ENCODE measurements at places on chromosomes 3 and 15.

DNA sequence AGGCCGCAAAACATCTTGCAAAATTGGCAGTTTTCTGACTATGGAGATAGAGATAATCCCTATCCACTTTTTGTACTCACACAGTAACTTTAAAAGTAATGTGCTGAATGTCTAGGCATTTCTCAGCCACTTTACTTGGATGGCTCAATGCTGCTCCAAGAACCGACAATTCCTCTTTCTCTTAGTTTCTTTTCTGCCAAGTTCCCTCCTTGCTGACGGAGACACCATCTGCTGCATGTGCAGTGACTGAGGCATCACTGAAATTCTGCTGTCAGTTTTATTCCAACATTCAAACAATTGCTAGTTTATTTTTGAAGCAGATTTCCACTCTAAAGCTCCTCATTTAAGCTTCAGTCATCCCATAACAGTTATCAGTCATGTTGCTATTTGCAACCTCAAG lies 116.0 kb upstream of the RBMS3 start:
- DNase-seq: no peak

DNA sequence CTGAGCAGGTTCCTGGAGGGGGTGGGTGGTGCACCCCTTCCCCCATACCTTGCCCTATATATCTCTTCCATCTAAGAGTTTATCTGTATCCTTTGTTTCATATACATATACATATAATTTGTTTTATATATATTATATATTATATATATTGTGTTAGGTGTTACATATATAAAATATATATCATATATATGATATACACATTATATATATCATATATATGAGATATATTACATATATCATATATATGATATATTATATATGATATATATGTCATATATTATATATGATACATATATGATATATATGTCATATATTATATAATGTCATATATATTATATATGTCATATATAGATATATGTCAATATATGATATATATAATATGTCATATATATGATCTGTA lies 31.1 kb downstream of the EXD1 start:
- no peak for DNase-seq

- DNase-seq: no peak
Observed at GRCh38 chr3:62167566-62168262, 205.6 kb downstream of the FEZF2 start.

DNA sequence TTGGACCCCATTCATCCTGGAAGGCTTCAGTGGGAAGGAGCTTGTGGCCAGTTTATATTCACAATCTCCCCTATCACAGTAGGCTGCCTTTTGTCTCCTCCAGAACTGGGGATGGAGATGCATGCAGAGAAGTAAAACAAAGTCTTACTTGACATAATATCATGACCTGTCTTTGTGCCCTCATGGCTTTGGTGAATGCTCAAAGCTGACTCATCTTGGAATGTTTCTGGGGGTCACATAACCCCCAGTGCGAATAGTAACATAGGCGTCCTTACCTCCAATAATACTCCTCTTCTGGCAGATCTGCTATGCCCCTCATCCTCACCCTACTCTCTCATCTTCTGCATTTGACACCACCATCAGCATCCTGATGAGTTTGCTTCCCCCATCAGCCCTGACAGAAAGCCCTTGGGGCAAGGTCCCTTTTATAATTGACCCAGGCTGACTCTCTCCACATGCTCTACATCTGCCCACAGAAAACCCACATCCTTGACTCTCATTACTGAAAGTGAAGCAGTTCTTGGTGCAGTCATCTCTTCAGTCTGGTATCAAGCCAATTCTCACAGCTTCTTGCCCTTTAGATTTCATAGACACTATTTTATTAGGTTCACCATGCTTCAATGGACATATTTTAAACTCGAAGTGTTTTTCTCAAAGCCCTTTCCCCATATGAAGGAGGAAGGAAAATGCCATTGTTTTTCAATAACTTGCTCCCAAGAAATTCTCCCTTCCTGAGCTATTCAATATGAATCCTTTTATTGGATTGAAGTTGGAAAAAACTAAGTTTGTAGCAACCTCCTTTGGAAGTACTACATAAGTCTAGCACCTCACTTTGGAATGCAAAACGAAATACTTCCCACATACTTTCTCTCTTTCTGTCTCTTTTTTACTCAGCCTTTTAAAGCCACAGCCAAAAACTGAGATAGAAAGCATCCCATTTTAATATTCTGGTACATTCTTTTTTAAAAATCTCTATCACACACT lies 36.6 kb downstream of the OSTN start:
- peak; percentile 71 for DNase-seq

GRCh38 chr15:34734303-34734702 lies 20.5 kb downstream of the GJD2 start:
- no peak for DNase-seq

GRCh38 chr15:63603516-63603915 lies 6.3 kb downstream of the FBXL22 start:
- no peak for DNase-seq

DNA sequence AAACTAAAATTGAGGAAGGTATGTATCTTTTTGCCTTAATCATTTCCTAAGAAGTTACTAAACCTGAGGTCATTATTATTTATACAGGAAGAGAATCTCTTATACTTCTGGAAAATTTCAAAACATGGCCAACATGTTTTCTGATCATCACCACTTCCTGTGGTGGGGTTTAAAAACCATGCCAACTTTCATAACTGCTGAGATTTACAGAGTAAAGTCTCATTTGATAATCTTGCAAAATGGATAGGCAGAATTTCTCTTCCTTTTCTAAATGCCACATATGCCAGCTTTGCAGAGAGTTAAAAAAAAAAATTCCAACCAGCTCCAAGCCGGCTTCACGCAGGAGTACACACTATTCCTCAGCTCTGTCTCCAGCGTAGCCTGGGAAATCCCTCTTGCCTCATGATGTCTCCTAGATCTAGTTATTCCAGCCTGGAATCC lies 124.3 kb upstream of the SPRED1 start:
- peak; percentile 52 for DNase-seq

DNA sequence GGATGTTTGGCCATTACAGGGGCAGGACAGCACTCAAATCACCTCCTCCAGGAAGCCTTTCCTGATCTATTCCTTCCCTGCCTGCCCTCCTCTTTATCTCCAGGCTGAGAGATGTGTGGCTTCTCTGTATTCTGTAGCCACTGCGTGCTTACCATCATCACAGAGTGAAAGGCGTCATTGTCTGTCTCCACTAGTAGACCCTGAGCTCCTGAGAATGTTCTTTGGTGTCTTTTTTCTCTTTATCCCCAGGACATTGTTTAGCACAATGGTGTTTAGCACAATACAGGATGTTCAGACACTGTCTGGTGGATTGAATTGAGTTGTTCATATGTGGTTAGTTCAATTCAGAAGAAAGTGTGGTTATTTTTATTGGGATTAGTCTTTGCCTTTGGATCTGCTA lies 26.2 kb upstream of the LARS2 start:
- DNase-seq: no peak

DNA sequence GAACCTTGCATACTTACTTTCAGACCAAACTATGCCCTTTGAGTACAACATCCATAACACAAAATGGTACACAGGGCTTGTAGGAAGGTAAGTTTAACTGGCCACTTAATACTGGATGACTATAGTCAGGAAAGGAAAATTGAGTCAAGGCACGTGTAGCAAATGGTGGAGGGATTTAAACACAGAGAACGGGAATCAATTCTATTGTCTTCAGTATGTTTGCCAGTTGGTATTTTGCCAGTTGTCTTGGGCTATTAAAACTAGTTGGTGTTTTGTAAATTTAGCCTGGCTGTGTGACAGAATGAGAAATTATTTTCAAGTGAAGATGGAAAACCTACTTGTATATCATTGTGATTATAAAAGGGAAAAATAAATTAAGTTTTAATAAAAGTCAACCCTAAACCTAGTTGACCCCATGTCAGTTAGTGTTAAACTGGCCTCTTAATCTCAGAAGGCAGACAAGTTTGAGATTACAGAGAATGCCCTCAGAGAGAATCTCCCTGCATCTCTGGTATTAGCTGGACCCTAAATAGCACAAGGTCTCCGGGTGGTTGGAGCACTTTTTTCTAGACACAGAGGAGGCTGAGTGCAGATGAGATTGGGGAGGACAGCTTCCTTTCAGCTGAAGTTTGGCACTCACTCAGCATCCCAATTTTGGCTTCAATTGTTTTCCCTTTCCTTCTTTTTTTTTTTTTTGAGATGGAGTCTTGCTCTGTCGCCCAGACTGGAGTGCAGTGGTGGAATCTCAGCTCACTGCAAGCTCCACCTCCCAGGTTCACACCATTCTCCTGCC lies 91.2 kb downstream of the MB21D2 start:
- no peak for DNase-seq

Data from choroid plexus epithelial cell (primary cell).